ENCODE measurements at places on chromosomes 6 and 20.

GRCh38 chr6:66561479-66561878 lies 854.5 kb upstream of the EYS start:
- DNase-seq: no peak

DNA sequence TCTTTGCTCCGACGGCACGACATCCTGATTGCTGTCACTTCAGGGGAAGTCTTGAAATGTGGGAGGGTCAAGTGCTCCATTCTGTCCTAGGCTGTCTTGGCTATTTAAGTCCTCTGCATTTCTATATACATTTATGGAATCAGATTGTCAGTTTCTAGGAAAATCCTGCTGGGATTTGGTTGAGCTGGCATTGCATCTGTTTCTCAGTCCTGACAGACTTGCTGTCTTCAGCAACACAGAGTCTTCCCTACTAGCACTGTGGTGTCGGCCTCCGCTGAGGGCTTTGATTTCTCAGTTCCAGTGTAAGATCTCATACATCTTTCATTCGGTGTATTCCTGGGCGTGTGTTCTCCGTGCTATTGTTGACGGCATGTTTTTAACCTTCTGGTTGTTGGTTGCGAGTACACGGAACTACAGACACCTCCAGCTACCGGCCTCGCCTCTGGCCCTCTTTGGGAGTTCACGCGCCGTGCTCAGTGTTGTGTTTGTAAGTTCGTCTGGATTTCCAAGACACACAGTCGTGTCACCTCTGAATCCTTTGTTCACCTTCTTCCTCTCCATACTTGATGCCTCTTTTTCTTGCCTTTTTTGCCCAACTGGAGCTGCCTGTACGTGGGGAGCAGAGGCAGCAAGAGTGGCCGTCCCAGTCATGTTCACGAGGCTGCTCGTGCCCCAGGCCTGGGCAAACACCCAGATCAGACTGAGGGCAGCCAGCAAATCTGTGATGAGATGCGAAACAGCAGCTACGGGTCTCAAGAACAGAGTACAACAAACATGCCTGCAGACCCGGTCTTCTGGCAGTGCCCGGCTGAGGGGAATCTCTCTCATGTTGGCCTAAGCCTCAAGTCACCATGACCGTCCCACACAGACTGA lies 92.8 kb downstream of the TAF4 start:
- DNase-seq: no peak

GRCh38 chr20:49132995-49133478 lies 55.1 kb downstream of the STAU1 start:
- no peak for DNase-seq

DNA sequence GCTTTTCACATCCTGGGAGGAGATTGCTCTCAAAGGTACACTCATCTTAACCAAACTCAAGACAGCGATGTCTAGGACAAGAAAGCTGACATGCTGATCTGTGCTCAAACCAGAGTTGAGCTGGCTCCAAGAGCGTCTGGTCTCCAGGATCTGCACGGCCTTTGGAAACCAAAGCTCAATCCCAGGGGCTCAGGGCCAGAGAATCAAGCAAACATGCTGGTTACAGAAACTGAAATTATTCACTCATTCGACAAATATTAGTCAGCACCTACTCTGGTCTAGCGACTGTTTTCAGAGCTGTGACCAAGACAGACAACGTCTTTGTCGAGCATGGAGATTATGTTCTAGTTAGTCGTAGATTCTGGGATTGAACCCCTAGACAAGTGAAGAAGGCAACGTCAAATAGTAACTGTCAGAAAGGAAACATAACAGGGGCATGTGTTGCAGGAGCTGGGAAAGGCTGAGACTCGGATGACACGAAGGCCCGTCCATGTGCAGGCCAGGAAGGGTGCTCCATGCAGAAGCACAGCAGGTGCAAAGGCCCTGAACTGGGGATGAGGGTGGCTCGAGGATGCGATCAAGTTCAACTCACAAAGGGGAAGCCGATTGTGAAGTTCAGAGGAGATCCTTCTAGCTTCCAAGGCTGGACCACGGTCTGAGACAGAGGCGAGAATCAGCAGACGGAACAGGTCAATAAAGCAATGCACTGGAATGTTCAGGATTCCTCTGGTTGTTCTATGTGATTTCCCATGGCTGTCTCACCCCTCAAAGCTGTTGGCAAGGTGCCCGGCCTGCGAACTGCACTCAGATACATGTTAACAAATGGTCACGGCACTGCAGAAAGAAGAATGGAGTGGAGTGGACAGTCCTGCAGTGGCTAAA lies 12.5 kb upstream of the PCK1 start:
- no peak for DNase-seq

DNA sequence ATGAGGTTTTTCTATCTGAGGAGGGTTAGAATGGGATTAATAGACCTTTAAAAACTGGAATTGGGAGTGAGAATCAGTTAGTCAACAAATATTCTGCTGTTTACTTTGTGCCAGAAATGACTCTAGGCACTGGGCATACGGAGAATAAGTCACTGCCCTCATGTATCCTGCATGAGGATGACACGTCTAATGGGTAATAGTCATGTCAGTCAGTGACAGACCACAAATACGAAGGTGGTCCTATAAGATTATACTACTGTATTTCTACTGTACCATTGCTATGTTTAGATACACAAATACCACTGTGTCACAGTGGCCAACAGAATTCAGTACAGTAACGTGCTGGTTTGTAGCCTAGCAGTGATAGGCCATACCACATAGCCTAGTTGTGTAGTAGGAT lies 30.7 kb downstream of the ZFAND3 start:
- no peak for DNase-seq

- DNase-seq: no peak
These were observed 634 bp downstream of the ITPA start for GRCh38 chr20:3209946-3210317.

GRCh38 chr20:13765299-13765698 lies 19.4 kb downstream of the ESF1 start:
- no peak for DNase-seq

DNA sequence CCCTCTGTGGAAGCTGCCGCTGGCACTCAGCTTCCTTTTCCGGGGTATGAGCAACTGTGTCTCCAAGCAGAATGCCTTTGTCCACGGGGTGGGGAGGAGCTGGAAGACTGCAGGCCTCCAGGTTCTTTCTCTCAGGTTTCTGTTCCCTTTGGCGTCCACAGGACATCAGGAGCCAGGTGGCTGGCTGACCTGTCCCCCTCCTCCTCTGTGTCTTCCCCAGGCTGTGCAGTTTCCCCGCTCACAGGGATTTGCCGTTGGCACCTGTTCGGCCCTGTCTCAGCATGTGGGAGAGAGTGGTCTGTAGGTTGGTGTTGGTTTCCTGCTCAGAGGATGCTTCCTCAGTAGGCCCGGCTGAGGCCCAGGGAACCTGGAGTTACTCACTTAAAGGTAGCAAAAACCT lies 43.5 kb downstream of the CDS2 start:
- no peak for DNase-seq

DNA sequence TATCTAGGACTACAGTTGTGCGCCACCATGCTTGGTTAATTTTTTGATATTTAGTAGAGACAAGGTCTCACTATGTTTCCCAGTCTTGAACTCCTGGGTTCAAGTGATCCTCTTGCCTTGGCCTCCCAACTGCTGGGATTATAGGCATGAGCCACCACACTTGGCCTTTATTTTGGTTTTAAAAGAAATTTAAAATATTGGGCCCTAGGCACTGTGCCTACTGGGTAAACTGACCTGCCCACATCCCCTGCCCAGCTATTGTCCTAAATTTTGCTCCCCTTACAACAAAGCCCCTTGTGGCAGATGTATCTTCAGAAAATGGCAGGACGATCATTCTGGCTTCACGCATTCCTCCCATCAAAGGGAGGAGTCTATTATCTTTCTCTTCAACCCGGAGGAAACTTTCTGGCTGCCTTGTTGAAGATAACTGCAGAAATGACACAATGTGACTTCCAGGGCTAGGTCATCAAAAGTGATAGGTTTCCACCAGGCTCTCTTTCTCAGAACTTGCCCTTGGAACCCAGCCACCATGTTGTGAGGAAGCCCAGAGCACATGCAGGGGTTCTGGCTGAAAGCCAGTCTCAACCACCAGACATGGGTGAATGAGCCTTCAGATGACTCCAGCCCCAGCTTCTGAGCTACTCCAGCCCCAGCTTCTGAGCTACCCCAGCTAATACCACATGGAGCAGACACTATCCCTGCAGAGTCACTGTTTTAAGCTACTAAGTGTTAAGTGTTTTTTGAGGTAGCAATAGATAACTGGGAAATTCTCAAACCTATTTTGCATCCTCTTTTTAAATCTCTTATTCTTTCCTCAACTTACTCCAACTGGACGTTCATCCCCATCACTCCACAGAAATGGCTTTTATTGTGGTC lies 4.6 kb upstream of the GUCA1B start:
- no peak for DNase-seq

- no peak for DNase-seq
These were observed 9.5 kb downstream of the CDC5L start for GRCh38 chr6:44396968-44397367.

DNA sequence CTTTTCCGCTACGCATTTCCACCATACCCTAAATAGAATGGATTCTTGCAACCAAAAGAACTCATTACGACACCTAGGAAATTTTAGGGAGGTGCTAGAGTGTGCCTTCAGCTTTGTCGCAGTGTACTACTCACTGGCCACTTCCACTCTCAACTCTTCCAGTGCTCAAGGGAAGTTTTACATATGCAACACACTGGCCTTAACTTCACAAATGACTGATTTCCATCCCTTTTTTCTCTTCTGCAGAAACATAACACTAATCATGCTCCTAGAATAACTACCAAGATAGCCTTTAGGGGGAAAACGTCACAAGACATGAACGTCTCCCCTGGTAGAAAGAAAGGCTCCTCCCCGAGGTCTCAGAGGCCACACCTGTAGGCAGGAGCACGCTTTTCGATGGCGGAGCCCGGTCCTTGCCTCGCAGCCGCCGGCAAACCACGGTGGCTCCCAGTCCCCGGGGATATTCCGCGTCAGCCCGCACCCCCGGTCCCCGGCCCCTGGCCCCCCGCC lies 584 bp downstream of the LYRM4 start:
- peak; percentile 67 for DNase-seq

GRCh38 chr6:42996513-42996912 lies 12.1 kb downstream of the PPP2R5D start:
- no peak for DNase-seq

- DNase-seq: no peak
These were observed 126.9 kb downstream of the SYCP2 start for GRCh38 chr20:59806578-59806975.

- DNase-seq: no peak
These were observed 85.9 kb downstream of the CRYBG1 start for GRCh38 chr6:106446287-106446885.

- DNase-seq: peak; percentile 73
These were observed 3.8 kb upstream of the E2F1 start for GRCh38 chr20:33689973-33690372.

GRCh38 chr6:81553216-81553615 lies 199.3 kb downstream of the TENT5A start:
- DNase-seq: no peak

DNA sequence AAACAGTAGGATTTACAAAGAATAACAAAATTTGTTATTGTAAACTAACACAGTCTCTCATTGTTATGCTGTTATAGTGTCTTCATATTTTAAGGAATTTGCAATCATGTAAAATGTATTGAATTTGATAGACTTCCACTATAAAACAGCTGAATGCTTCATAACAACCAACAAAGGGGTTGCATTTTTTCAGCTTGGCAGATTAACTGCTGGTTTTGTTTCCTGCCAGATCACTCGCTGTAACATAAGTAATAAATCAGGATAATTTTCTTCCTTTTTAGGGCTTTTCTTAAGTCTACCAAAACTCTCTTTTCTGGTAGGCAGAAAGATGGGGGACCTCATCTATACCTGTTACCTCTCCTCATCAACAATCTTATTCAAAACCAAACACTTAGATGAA lies 169.8 kb downstream of the SAMD5 start:
- no peak for DNase-seq

DNA sequence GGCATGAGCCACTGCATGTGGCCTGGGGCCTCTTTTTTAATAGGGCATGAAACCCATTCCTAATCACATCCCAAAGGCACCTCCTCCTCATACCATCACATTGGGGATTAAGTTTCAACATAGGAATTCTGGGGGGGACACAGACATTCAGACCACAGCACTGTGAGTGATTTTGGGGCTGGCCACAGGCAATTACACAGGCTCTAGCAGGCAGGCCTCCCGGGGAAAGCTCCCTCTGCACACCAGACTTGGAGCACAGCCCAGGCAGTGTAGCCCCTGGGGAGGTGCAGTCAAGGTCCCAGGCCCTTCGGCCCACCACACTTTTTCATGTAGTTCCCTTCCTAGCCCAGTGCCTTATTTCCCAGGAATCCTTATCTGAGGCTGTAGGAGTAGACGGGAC lies 5.5 kb downstream of the SFT2D1 start:
- no peak for DNase-seq

GRCh38 chr6:90230548-90231215 lies 66.0 kb downstream of the BACH2 start:
- no peak for DNase-seq

DNA sequence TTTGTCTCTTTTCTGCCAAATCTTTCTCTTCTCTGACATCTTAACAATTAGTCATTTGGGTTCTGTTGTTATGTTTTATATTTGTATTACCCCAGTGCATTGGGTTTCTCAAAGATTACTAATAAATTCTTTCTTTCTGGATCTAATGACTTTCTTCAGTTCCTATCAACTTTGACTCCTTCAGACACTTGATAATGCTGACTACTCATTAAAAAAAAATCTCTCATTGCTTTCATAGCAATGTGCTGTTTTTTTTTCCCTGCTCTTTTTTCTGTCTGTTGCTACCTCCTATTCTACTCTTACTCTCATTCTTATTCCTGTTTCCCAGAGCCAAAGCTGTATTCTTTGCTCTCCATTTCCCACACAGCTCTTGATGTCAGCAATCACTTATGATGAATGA lies 81.3 kb upstream of the MAP3K7 start:
- DNase-seq: no peak

- no peak for DNase-seq
These were observed 102.4 kb downstream of the QRSL1 start for GRCh38 chr6:106731843-106732160.

- no peak for DNase-seq
These were observed 3.2 kb downstream of the SLC22A23 start for GRCh38 chr6:3453413-3454272.

DNA sequence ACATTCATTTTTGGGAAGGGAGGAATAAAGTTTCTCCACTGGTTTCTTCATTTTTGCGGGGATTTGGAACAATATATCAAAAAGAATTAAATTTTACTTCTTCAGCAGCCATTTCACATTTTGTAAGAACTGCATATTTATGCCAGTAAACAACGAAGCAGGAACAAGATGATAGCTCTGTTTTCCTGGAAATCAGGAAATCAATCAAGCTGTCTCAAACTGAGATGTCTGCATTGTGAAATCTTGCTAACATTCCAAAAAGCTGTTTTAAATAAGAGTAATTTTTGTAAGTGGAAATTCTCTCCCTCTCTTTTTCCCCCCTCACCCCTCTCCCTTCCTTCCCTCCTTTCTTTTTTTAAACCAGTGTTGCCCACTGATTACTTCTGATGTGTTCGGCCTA lies 20.0 kb downstream of the MAPK13 start:
- no peak for DNase-seq

DNA sequence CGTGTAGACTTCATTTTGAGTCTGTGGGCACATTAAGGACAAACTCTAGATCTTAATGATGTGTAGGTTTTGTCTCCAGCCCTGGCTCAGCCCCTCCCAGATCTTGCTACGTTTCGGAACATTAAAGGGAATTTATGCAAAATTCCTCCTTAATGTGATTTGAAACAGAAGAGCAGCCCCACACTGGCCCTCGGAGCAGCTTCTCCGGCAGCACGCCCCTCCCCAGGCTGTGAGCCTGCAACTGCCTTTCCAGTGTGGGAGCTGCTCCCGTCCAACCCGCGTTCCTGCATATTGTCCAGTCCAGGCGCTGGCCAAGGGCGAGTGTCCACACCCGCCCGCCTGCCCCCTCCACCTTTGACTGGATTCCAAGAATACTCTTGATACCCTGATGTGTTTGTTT lies 257.2 kb downstream of the TAF4 start:
- DNase-seq: no peak
